ENCODE measurements at places on chromosomes 2 and 18.

GRCh38 chr2:32894119-32894728, 52.5 kb upstream of the LTBP1 start:
- DNase-seq: no peak

DNA sequence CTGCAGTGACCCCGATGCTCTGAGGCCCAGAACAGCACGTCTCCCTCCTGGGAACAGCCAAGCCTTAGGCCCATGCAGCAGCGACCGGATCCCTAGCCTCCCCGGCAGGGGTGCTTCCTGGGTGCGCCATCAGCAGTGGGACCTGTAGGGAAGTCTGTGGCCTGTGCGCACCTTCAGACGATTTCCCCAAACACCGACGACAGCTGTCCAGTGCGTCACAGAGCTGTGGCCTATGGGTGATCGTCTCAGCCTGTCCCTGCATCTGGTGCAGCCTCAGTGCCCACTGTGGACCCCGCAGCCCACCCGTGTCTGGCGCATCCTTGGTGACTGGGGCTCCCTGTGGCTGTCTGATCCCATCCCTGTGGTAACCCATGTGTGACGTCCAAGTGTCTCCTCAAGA, 9.0 kb downstream of the GPC1 start:
- DNase-seq: no peak

DNA sequence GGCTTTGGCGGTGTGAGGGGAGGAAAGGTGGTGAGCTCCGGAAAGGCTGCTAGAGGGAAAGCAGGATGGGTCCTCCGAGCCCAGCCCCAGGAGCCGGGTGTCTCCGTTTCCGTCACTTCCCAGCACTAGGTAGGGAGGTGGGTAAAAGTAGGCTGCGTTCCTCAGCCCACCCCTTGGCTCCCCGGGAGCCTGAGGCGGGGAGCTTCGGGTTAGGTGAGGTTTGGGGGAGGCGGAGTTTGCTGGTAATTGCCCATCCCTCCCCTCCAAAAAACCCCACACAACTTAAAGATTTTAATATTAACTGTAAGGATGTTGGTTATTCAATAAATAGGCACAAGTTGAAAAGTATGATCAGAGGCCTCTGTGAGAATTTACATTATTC, 552 bp upstream of the ATF2 start:
- no peak for DNase-seq

GRCh38 chr18:53817976-53818950, 406.2 kb downstream of the MBD2 start:
- DNase-seq: no peak

DNA sequence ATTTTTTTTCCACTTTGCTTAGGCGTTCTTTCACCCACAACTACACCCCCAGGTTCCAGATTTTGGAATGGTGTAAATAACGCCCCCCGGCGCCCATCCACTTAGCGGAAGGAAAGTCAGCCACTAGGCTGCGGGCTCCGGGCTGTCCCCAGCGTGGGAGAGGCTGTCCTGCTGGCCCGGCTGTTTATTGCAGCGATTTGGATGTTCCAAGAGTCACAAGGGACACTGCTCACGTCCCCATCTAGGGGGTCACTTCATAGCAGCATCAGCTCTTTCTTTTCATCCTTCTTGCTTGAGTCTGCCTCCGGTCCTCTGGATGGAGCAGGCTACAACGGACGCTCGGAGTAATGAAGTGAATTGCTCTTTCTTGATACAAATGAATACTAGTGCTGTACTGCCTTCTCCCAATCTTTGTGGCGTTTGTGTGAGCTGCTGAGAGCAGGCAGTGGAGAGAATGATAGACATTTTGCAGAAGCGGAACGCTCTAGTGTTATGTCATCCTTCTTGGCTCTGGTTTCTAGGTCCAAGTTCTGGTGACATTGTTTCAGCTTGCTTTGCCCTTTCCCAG, 50.7 kb upstream of the PAIP2B start:
- DNase-seq: no peak

DNA sequence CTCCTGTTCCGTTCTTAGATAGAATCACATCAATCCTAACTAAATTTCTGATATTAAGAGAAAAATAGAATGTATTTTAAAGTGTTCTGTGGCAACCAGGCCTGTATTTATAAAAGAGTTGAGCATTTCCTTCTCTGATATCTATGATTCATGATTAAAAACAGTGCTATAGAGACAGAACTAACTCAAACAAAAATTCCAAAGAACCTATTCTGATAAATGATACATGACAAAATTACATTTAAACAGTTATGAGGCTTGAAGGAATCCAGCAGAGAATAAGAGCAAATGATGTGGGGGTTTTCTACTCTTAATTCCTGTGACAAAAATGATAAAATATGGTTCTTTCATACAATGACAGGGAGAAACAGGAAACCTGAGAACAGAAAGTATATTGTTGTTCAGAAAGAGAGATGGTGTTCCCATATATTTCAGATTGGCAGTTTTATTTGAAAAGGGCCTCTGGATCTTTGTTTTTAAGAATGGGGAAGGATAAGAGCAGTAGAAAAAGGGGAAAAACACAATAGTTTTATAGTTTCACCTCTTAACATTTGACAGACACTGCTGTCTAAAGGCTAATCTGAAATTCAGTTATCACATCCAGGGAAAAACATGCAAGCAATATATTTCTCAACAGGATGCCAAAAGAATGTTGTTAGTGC, 944.3 kb downstream of the LRP1B start:
- DNase-seq: no peak

GRCh38 chr2:158718196-158718585, 76.9 kb upstream of the DAPL1 start:
- DNase-seq: no peak

DNA sequence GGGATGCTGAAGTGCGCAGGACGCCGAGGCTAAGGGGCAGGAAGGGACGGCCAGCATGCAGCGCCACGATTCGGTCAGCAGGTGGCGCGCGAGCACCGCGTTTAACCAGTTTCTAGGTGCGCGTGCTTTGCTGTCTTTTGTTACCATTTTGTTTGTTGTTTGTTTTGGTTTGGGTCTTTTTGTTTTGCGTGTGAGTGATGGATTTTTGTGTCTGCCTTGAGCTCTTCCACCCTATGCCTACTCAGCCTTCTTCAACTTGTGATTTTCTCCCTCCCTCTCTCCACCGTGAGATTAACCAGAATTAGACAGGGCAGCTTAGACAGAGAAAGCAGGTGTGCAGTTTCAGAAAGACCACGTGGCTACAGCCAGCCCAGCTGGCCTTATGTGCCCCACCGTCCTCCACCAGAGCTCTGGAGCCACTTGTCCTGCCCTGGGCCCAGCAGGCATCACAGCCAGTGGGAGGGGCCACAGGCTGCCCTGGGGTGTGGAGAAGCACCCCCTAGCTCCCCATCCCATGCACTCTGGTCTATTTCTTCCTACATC, 180.2 kb downstream of the RNF144A start:
- peak; percentile 68 for DNase-seq

DNA sequence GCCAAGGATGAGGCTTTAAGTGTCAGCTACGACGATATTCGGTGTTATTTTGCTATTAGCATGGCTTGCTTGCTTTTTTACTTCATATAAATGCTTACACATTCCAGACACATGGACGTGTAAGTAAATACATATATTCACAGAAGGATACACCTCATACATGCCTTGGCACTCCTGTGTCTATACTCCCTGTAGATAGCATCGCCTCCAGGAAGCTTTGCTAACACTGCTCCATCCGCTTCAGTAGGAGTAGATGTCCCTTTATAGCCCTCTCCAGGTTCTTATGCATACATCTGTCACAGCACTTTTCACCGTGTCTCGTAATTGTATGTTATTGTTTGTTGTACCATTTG, 27.5 kb upstream of the KCTD1 start:
- no peak for DNase-seq

GRCh38 chr18:44796429-44797428, 116.0 kb downstream of the SETBP1 start:
- DNase-seq: no peak

GRCh38 chr2:189226017-189226416, 46.5 kb upstream of the COL5A2 start:
- no peak for DNase-seq

DNA sequence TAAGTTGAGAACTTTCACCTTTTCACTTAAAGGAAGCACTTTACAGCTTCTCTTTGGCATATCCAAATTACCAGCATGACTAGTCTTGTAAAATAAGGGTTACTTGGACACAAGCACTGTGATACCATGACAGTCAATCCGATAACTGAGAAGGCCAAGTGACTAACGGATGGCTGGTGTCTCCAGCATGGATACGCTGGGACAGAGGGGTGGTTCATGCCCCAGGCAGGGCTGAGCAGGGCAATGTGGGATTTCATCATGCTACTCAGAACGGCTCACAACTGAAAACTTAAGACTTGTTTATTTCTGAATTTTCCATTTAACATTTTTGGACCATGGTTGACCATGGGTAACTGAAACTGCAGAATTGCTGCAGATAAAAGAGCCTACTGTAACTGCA, 43.1 kb upstream of the GPR155 start:
- no peak for DNase-seq

DNA sequence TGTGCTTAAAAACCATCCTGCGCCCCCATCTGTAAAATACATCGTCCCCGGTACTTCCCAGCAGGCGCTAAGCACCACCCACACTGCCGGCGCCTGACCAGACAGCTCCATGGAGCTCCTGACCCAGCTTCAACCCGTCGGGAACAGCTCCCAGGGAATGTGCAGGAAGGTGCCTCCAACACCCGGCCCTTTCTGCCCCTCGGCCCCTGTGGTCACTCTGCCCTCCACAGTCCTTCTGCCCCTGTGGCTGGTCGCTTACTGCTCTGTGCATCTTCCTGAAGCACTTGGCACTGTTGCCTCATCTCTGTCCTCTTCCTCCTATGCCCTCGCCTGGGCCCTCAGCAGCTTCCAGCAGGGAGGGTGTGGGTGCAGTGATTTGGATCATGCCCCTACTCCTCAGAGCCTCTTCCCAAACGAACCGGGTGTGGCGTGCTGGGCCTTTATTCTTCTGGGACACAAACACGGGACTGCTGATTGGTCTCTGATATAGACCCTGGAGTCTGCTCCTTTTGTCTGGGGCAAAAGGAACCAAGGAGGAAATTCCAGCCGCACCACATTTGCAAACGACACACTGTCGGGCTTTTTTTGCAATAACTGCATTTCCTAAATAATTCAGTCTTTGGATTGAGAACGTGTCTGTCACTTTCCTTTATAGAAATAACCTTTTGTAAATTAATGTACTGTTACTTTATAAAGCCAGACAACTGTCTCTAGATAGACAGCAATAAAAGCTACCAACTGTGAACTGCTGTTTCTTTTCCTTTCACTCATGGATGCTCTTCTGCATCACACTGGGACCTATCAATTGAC, 65.9 kb downstream of the ADI1 start:
- no peak for DNase-seq

DNA sequence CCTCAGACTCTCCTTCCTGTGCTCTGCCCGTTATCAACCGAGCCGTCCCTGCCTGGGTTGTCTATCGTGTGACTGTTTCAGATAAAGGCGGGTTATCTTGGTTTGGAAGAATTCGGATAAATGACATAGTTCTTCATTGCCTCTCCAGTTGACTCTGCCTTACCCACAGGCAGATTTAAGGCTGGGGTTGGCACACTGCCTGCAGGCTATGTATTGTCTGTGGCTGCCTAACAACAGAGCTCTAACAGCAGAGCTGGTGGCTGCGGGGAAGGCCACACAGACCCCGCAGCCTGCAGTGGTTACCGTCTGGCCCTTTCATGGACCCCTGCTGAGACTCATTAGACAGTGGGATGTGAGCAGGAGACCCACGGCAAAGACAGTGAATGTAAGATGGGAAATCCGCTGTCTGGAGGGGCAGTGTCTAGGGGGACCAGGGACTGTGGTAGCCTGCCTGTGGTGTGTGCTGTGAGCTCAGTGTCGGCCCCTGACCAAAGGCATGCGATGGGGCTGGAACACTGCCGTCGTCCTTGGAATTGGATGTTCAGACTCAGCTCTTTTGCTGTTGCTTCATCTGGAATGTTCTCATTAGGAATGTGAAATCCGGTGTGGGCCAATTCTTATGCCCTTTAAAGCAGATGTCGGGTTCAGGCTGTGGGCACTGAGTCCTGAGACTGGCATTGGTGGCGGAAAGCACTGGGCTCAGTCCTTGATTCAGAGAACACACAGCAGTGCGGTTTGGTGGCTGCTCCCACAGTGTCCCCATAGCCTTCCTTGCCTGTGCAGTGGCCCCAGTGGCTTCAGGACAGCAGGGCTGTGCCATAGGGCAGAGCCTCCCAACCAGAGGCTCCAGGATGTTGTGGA, 44.5 kb downstream of the SH3RF3 start:
- no peak for DNase-seq

DNA sequence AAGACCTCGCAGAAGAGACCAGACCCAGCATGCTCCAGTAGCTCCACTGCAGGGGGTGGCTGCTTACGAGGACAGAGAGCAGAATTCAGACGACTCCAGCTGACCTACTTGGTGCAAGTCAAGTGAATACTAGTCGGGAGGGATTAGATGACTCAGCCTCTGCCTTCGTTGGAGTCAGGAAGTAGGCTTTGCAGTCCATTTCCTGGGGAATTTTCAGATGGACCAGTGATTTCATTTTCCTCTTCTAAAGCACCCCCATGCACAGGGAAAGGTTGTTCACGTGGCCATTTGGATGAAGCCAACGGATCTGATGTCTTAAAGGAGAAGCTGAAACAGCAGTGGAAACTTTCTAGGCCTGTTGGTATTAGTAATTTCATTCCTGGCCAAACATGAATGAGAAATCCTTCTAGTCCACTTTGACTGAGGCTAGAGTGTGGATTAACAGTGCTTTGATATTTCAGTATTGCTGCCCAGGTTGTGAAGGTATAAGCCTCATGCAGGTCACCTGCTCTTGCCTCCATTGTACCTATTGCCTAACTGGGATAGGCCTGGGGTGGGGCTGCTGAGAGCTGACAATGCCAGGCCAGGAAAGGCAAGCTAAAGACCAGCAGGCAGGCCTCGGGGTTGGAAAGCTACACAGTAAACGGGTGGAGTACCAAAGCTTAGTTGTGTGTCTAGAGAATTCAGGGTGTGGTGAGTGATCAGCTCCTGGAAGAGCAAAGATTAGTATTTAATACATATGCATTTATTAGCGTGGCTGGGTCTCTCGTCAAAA, 117.6 kb upstream of the FOSL2 start:
- DNase-seq: no peak

GRCh38 chr2:238702276-238703052, 145.4 kb upstream of the TWIST2 start:
- DNase-seq: no peak

DNA sequence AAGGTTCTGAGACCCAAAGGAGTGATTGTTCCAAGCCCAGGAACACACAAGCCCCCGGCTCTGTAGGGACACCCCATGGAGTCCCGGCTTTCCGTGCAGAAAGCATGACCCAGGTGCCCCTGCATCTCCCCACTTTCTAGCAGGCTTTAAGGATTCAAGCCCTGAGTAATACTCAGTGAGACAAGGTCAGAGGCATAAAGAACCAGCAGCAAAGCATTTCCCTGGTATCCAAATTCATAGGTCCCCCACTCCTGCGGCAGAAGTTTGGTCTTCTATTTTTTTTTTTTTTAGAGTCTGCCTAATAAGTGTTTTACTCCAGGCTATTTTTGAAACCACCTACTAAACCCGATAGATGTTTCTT, 16.3 kb downstream of the TSHZ1 start:
- no peak for DNase-seq

- DNase-seq: no peak
Measured at GRCh38 chr2:72145289-72145657, 2.4 kb downstream of the CYP26B1 start.

- DNase-seq: no peak
Measured at GRCh38 chr2:223075301-223076270, 23.6 kb downstream of the KCNE4 start.

GRCh38 chr2:118010473-118010872, 3.4 kb downstream of the CCDC93 start:
- no peak for DNase-seq

- DNase-seq: peak; percentile 47
Measured at GRCh38 chr2:26846334-26847306, 1.3 kb upstream of the DPYSL5 start.

- no peak for DNase-seq
Measured at GRCh38 chr2:70047451-70047850, 39.8 kb upstream of the PCBP1 start.

Data from activated T-cell treated with anti-CD3 and anti-CD28 coated beads for 4 hours (primary cell).